T-helper 2 cell (primary cell): ENCODE measurements at places on chromosomes 11 and 22.

GRCh38 chr22:38187413-38188212, 6.0 kb upstream of the PLA2G6 start:
- no peak for DNase-seq

DNA sequence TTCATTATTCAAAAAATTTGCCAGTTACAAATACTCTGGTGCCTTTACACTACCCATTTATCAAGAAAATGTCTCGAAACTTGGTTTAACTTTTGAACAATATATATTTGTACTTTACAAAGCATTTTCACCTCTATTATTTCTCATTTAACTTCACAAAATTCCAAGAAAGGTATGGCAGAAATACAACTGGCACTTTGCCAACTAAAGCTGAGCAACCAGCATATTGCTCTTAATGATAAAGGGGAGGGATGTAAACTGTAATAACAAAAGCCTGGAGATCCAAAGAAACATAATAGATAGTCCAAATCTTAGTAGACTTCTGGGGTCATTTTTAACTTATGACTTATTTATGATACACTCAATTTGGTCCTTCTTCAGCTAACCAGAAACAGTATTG, 7.7 kb downstream of the PITPNB start:
- no peak for DNase-seq

GRCh38 chr11:67026941-67027340, 4.0 kb downstream of the SYT12 start:
- DNase-seq = no peak

DNA sequence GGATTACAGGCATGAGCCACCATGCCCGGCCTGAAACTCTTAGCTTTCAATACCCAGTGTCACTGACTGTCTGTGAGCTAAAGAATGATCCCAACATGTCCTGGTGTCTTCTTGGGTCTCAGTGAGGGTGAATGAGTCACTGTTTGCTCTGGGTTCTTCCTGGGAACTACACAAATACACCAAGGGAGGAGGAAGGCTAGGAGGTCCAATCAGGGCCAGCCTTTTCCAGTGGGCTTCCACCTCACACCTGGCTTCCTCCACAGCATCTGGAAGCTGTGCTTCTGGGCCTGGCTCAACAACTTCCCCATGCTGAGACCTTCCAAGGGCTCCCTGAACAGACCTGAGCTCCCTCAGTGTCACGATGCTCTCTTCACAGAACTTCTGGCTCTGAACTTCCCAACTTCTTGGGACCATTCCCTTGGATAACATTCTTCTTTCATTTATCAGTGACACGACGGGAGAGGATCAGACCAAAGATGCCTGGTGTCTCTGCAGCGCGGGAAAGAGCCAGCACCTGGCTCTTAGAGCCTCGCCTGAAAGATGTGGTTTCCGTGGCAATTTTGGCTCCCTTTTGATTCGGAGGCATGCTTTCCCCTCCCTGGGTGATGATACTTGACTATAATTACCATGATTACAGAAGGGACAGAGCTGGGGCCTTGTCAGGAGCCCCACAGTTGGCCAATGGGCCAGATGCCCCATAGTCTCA, 22.3 kb upstream of the CHRM4 start:
- no peak for DNase-seq

DNA sequence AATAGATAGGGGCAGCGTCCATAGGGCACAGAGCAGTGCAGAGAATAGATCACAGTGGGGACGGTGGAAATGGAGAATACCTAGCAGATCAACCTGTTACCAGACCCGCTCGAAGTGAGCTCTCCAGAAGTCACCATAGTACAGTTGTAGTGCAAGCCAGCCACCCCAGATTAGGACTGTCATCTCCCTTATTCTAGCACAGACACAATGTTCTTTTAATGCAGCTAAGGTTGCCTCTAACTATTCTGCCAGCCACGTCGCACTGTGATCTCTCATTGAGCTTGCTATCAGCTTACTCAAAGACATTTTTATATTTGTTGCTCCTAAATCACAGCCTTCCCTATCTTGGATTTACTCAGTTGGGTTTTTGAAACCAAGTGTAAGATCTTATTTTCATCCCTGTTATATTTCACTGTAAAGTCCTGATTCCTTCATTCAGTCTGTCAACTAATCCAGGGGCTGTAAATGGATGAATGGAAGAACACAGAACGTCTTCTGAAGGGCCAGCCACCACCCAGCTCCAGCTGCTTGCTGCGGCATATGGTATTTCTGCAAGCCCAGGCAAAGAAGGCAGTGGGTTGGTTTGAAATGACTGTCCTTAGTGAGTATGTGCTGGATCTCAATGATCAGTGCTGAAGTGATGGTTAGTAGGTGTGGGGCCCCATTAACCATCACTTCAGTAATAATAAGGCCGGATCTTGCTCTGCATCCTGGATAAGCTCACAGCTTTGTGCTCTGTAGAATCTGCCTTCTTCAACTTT, 3.4 kb downstream of the PARVA start:
- no peak for DNase-seq

- DNase-seq = no peak
Observed at GRCh38 chr11:132719684-132720083, 812.6 kb downstream of the OPCML start.

DNA sequence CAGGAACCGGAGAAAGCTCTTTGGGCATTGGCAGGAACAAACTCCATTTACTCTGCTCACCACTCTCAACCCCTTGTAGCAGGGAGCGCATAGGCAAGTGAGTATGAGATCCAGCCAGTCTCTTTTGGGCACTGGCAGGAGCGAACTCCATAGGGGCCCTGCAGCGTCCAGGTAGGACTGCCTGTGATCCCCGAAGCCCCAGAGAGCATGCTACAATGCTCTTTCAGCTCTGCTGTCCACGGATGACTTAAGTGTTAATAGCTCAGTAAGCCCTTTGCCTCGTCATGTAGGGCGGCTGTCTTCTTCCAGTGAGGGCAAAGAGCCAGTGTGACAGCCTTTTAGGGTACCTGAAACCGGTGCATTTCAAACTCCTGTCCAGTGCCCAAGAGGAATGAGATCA, 1525.6 kb upstream of the RAG2 start:
- DNase-seq = no peak

DNA sequence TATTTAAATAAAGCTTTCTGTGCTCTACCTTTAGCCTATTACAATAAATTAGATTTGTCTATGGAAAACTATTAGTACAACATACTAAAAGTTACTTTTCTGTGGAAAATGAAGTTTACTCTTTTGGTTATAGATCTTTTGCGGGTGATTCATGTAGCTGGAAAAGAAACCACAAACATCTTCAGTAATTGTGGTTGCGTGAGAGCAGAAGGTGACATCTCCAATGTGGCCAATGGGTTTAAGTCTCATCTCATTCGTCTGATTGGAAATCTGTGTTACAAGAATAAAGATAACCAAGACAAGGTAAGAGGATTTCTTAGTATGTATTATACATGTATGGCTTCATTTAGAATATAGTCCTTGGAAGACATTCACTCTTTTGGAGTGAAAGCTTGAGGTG, 68.6 kb downstream of the ATXN10 start:
- no peak for DNase-seq

DNA sequence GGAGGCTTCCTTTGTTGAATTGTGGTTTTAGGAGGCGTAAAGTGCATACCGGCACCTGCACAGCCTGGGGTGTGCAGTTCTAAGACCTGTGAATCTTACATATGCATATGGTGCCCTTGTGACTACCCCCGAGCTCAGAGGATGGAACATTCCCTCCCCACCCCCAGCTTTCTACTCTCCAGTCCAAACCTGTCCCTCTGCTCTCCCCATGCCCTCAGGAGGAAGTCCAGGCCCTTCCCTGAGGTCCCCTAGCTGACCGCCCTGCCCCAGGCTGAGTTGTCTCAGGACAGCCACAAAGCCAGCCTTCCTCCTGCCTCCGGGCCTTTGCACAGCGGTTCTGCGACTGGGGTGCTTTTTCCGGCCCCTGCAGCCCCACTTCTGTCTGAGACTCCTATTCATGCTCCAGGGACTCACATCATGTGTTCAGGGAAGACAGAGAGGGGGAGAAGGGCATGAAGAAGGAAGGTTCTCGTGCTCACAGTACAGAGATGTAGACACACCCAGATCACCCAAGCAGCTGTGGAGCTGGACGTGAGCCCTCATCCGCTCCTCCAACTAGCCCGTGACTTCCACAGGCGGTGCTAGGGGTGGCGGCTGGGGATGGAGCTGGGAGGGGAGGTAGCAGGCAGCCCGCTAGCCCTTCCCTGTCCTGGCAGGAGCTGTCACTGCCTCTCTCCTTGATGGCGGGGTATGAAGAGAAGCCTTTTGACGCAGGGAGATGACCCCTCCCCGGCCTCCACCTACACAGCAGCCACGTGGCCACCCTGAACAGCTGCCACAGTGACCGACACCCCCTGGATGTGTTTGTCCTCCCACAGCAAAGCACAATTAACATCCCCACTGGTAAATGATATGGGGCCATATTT, 50.8 kb downstream of the FLRT1 start:
- DNase-seq = no peak

GRCh38 chr11:44811841-44812448, 85.2 kb downstream of the TSPAN18 start:
- DNase-seq = no peak

GRCh38 chr22:44171561-44171960, 9.2 kb upstream of the PARVG start:
- no peak for DNase-seq

GRCh38 chr22:23715806-23716375, 25.1 kb downstream of the RGL4 start:
- no peak for DNase-seq
